Putamen (tissue), 1 donor: ENCODE measurements at places on chromosomes 12 and 14.

DNA sequence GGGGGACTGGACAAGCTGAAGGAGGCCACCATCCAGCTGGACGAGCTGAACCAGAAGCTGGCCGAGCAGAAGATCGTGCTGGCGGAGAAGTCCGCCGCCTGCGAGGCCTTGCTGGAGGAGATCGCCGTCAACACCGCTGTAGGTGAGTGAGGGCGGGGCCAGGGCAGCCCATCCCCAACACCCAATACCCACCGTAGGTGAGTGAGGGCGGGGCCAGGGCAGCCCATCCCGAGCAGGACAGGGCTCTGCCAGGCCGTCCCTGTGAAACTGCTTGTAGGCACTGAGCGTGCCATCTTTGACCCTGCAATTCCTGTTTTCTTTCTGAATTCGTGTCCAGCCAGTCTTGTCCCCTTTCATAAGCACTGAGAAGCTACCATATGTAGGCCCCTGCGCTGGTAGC is 74.0 kb downstream of the CCDC92 start:
- no peak for DNase-seq

DNA sequence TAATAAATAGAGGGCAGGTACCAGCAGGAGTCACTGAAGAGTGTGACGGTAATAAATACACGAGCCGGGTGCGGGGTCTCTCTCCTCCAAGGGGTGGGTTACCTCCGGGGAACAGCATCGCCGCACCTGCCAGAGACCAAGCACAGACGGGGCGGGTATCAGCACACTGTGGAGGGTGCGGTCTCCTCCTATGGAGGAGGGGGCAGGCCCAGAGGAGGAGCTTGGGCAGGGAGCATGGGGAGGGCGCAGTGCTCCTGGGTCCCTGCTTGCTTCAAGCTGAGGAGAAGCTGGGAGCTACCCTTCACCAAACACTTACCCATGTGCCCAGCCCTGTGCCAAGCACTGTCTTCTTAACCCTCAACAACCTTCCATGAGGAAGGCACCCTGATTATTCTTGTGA is 12.8 kb downstream of the PGF start:
- DNase-seq, result no peak

- no peak for DNase-seq
These were observed 2.1 kb upstream of the DLST start for GRCh38 chr14:74879427-74880182.

- DNase-seq, result no peak
These were observed 27.8 kb upstream of the KCNA5 start for GRCh38 chr12:5015711-5016492.

DNA sequence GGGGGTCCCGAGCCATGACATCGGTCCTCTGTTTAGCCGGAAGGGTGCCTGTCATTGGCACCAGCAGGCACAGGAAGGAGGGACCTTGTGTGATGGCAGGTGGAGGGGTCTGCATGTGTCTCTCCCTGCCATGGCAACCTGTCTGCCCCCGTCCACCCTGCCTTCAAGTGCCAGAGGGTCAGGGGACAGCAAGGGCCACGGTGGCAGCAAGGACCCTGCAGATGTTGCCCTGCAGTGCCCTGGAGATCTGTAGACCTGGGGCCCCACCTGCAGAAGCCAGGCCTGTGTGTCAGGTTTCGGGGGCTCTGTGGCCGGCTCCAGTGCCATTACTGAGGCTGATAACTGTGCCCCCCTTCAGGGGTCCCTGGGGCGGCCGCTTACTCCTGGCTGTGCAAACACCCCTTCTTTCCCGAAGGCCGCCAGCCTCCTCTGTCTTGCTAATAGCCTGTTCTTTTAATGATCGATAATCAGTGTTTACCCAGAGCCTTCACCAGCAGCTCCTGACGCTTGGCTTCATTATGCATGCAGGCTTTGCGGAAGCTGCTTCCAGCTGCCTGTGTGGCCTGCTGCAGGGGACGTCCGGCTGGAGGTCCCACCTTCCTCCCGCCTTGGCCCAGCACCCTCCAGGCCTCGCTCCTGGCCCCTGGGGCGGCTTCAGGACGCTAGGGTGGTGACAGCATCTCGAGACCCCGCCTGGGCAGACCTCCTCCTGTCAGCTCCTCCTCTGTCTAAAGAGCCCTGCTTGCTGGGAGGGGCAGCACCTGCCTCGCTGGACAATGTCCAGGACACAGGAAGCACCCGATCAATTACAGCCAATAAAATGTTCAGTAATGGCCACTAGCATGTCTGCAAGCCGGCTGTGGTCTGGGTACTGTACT is 153.0 kb downstream of the KIF26A start:
- no peak for DNase-seq

- no peak for DNase-seq
These were observed 6.2 kb upstream of the WDR89 start for GRCh38 chr14:63647696-63648410.

- no peak for DNase-seq
These were observed 63.7 kb upstream of the BDKRB2 start for GRCh38 chr14:96140952-96141351.
